BE2C (cell line): ENCODE measurements at places on chromosomes 3 and 15.

- DNase-seq = no peak
These were observed 59.0 kb upstream of the PLCL2 start for GRCh38 chr3:16825617-16826204.

DNA sequence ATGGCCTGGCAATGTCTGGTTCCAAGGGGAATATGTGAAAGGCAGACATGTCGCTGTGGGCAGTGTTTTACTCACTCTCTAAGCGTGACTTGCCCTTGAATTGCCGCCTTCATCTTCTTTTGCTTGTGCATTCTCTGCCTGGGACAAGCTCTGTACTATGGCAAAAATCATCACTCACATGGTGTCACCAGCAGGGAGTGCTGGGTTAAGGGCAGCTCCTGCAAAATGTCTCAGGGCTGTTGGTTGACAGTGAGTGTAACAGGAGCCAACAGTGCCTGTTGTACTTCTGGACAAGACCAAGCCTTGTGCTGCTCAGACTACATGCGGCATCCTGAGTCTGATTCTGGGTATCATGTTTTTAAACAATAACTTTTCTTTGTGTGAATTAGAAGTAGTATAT lies 45.3 kb upstream of the KY start:
- DNase-seq = no peak

GRCh38 chr3:28743831-28744230 lies 395.2 kb upstream of the AZI2 start:
- no peak for DNase-seq

DNA sequence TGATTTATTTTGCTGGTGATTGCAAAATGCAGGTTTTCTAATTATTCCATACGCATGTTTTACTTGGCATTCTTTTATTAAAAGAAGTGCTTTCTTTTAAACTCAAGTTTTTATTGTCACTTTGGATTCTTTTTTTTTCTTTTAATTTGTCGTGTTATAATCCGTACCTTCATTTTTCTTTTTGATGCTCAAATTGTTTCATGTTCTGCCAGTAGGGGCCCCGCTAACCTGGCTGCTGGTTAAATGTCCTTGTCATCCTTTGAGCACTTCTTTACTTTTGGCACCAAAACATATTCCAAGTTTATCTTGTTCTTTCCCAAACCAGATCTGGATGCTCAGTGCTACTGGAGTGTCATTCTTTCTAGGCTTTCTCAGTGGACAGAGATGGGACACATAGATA lies 31.6 kb downstream of the MED12L start:
- DNase-seq = no peak

- DNase-seq = no peak
These were observed 8.8 kb downstream of the RPL39L start for GRCh38 chr3:187130346-187131066.

- no peak for DNase-seq
These were observed 334.8 kb downstream of the NAALADL2 start for GRCh38 chr3:175193815-175194518.

- peak; percentile 47 for DNase-seq
These were observed at the start of gene ANKRD34C for GRCh38 chr15:79282371-79283251. ANKRD34C (plus strand) TSS chr15:79282722; CDS start chr15:79293285, 10,563 bp downstream.

GRCh38 chr3:14602006-14602803 lies 49.4 kb upstream of the CCDC174 start:
- DNase-seq = no peak

GRCh38 chr15:63094495-63094931 lies 27.1 kb upstream of the LACTB start:
- no peak for DNase-seq

- no peak for DNase-seq
These were observed 24.5 kb downstream of the DUSP7 start for GRCh38 chr3:52031896-52032295.

- DNase-seq = no peak
These were observed 27.6 kb upstream of the FAM3D start for GRCh38 chr3:58693940-58694850.

DNA sequence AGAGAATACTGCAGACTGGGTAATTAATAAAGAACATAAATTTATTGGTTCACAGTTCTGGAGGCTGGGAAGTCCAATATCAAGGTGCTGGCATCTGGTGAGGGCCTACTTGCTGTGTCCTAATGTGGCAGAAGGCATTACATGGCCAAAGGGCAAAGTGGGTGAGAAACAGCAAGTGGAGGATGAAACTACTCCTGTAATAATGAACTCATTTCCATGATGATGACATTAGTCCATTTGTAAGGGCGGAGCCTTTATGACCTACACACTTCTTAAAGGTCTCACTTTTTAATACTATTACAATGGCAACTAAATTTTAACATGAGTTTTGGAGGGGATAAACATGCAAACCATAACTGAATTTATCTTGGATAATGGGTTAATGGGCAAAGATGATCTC lies 139.6 kb upstream of the SGO1 start:
- no peak for DNase-seq

GRCh38 chr3:113769551-113769950 lies 22.7 kb downstream of the ATP6V1A start:
- DNase-seq = no peak

- DNase-seq = no peak
These were observed 163.7 kb upstream of the TP63 start for GRCh38 chr3:189467451-189467850.

GRCh38 chr3:23991306-23991682 lies 46.2 kb downstream of the NR1D2 start:
- DNase-seq = no peak

- DNase-seq = no peak
These were observed 231.3 kb upstream of the SEMA6D start for GRCh38 chr15:47486040-47486439.

- no peak for DNase-seq
These were observed 16.1 kb downstream of the GPR87 start for GRCh38 chr3:151300539-151300938.

GRCh38 chr15:67768313-67768977 lies 56.9 kb upstream of the SKOR1 start:
- DNase-seq = no peak

GRCh38 chr15:52057996-52058395 lies 39.0 kb downstream of the MAPK6 start:
- DNase-seq = no peak

DNA sequence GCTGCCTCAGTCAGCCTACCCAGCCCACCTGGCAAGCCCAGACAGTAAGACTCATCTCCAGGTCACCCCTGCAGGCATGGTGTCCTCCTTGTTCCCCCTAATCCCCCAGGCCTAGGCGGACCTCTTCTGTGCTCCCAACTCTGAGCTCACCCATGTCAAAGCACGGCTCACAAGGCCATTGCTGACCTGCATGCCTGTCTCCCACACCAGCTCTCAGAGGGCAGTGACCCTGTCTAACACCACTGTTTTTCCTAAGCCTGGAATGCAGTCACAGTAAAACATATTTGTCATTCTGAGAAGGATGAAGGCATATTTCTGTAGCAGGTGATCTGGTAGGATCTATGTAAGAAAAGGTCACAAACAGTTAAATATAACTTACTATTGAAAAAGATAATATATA lies 110.3 kb upstream of the HACD2 start:
- no peak for DNase-seq

DNA sequence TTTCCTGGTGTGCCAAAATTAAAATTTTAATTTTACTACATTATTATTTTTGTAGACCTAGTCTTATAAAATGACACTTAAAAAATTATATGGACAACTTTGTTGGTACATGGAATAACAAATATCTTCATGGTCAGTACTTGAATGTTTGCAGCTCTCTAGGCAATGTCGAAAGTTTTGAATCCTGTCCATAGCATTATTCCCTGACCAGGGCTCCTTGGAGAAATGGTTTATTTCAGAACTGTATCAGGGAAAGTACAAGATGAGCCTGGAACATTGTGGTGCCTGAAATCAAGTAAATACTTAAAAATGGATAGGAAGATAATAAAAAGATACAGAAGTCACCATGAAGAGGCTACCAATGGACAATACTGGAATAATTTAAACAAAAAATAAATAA lies 47.6 kb downstream of the ALDH1A2 start:
- no peak for DNase-seq

GRCh38 chr3:30162579-30162978 lies 443.8 kb upstream of the TGFBR2 start:
- no peak for DNase-seq

GRCh38 chr15:28900041-28900891 lies 14.5 kb downstream of the APBA2 start:
- no peak for DNase-seq

- no peak for DNase-seq
These were observed 142.7 kb upstream of the IGF1R start for GRCh38 chr15:98505611-98506031.

DNA sequence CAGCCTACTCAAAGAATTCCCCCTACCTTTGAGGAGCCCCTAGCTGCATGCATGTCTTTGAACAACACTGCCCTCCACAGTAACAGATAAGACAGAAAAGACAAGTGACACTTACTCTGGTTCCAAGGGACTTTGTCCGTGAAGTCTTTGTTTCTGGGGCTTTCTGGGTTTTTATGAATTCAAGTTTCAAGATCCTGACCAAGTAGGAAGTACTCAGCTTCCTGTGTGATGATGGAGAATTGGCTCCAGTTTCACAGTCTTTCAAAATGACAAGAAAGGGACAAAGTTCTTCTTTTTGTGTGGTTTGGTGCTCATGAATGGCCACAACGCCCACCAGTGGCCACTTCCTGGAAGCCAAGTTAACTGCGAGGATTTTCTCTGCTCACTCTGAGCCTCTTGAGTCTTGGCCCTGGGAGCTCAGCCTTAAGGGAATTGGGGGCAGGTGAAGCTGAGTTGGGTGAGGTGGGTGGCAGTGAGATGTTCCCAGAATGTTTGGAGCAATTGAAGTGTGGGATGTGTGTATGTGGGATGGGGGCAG lies at the start of gene CCR1:
TSS of gene CCR1 (minus strand) at position 147 of the 538 bp plus-strand sequence. CDS start 4,000 bp downstream, outside the sequence.
- DNase-seq = no peak

DNA sequence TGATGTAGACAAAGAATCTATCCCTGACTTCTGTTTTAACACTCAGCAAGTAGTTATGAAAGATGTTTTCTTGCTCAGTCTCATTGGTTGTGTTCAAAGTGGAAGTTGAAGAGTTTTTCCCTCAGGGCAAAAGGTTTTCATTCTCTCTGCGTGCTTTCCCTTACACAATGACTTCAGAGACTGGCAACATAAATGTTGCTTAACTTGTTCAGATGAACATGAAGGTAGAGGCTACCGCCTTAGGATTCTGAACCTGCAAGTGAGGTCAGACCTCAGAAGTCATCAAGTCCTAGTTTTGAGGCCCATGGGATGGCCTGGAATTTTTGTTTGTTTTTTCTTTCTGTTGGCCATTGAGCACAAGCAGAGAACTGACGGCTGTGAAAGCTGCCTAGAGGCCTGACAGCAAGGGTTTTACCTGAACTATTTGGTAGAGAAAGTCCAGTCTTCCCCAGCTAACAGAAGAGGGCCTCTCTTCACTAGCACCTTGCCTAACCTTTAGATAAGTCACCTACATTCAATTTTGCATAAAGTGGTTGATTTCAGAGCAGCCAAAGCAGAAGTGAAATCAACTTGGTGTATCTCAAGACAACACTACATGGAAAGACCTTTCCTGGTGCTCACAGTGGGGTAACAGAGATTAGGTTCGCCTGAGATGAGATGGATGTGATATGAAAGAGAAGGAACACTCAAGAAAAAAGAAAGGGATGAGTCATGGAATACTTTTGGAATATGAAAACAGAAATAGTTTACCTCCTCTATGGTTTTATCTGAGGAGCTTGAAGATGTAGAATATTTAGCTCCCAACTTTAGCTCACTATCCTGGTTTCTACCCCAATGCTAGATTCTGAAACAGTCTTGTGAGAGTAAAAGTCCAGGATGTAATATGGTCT lies 53.6 kb upstream of the AP4E1 start:
- DNase-seq = no peak

GRCh38 chr3:78846718-78847117 lies 921.1 kb downstream of the ROBO1 start:
- no peak for DNase-seq

DNA sequence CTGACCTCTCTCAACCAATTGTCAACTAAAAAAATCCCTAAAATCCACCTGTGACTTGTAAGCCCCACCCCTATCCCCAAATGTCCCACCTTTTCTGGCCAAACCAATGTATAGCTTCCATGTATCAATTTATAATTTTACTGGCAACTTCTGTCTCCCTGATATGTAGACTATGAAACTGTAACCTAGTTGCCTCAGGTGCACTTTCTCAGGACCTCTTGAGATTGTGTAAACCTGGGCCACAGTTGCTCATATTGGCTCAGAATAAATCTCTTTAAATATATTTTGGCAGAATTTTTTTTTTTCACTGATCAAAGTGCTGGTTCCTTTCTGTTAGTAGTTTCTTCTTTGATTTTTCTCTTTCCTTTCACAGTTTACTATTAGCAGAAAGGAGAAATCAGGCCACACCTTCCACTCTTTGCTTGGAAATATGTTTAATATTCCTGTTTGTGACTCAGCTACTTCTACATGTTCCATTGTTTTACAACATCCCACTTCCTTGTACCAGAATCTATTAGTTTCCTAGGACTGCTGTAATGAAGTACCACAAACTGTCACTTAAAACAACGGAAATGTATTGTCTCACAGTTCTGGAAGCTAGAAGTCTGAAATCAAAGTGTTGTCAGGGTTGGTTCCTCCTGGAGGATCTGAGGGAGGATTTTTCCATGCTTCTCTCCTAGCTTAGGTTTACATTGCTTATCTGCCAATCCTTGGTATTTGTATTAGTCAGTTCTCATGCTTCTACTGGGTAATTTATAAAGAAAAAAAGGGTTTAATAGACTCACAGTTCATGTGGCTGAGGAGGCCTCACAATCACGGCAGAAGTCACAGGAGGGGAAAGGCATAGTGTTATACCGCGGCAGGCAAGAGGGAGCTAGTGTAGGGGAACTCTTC lies 801.2 kb upstream of the ARPP21 start:
- DNase-seq = no peak

DNA sequence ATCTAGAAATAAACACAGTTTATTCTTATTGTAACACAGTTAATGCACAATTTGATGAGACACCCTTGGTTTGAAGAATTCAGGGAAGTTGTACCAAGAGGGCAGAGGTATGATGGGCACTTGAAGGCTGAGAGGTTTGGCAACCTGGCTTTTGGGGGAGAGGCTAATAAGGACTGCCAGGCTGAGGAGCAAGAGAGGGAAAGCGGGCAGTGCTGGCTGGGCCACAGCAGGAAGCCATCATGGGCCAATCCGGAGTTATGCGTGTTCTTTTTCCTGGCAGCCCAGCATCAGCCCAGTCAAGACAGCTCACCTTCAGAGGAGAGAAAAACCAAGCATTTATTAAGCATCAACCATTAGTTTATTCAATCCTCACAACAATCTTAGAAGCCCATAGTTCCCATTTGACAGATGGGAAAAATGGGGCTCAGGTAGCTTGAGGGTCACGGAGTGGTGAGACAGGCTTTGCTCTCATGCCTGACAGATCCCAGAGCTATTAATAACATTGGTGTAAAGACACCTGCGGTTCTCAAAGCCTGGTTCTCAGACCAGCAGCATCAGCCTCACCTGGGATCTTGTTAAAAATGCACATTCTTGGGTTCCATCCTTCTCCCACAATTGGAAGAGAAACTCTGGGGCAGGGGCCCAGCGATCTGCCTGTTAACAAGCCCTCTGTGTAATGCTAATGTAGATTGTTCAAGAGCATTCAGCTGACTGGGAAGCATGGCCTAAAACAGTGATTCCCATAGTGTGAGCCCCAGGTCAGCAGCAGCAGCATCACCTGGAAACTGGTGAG lies 183.7 kb downstream of the NTRK3 start:
- no peak for DNase-seq
